ENCODE measurements at places on chromosomes 6 and 20.

DNA sequence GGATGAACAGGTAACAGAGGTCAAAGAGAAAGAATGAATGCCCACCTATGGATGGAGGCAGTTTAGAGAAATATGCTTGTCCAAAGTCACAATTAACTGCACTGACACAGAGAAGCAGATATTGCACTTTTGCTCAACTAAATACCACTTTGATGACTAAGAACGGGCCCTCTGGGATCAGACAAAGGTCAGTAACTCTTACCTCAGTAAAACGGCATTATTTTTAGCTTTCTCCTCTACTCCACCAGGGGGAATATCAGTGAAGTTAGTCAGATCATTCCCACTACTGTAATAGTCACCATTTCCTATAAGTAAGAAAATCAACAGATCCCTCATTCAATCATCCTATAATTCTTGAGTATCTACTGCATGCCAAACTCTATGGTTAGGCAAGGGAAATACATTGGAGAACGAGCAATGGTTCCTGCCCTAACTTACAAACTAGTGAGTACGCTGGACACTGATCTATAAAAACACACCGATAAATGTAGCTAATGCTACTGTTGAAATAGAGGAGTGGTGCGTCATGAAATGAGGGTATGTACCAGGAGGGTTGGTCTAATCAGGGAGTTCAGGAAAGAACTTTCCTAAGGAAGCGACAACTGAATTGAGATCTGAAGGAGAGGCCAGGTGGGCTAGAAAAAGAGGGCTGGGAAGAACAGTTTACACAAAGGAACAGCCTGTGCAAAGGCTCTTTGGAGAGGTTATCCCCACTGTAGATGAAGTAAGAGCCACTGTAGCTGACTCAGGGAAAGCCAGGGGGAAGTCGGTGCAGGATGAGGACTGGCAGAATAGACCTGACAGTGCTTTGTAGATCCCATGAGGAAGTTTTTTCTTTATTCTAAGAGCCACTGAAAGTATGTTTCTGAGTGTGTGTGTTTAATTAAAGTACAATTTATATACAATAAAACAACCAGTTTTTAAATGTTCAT is 9.2 kb downstream of the ECI2 start:
- no peak for DNase-seq

- peak; percentile 14 for DNase-seq
Observed at GRCh38 chr6:4313044-4313686, 177.8 kb upstream of the ECI2 start.

DNA sequence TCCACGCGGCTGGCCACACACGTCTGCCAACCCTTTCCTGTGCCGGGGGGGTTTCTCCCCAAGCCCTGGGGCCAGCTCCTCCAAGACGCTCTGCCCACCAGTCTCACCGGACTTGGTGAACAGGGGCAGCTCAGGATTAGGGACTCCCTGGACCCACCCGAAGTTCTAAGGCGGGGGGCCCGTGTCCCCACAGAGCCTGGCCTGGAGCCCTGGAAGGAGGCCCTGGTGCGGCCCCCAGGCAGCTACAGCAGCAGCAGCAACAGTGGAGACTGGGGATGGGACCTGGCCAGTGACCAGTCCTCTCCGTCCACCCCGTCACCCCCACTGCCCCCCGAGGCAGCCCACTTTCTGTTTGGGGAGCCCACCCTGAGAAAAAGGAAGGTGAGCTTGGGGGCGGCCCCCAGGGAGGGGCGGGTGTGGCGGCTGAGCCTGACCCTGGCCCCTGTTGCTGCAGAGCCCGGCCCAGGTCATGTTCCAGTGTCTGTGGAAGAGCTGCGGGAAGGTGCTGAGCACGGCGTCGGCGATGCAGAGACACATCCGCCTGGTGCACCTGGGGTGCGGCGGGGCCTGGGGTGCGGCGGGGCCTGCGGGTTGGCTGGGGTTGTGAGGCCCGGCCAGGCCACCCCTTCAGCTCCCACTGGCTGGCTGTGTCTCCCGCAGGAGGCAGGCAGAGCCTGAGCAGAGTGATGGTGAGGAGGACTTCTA is 2.3 kb downstream of the SLC2A4RG start:
- DNase-seq = peak; percentile 25

GRCh38 chr6:156617376-156617775 is 159.8 kb upstream of the ARID1B start:
- DNase-seq = no peak

DNA sequence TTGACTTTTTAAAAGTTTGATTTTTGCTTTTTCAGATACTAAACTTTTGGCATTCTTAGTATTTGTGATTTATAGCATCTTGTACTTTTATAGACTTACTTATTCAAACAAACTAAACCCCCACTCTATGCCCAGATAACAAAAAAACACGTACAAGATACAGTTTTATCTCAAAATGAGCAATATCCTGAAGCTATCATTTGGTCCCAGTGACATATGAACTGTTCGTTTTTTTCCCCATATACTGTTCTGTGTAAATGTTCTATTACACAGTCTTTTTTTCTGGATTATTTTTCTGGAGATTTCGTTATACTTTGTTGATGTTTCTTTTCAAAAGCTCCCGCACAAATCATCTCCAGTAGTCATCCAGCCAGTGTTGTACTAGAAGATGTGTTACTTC is 27.3 kb upstream of the SERINC3 start:
- no peak for DNase-seq

- peak; percentile 49 for DNase-seq
Observed at GRCh38 chr20:10611357-10611756, 62.4 kb downstream of the JAG1 start.

DNA sequence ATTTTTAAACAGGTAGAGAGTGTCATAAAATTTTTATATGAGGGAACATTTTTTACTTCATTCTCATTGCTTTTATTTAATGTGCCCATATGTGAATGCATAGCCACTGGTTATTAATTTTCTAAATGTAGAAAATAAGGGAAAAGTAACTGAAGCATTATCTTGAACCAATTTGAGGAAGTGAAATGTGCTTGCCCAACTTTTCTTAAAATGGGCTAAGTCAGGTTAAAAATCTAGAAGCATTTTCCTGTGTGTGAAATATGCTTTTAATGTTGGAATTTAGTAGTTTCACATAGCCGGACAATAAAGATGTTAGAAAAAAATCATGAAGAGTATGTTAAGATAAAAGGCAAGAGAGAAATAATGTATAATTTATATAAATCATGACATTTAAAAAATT is 3.8 kb downstream of the SEC23B start:
- no peak for DNase-seq

DNA sequence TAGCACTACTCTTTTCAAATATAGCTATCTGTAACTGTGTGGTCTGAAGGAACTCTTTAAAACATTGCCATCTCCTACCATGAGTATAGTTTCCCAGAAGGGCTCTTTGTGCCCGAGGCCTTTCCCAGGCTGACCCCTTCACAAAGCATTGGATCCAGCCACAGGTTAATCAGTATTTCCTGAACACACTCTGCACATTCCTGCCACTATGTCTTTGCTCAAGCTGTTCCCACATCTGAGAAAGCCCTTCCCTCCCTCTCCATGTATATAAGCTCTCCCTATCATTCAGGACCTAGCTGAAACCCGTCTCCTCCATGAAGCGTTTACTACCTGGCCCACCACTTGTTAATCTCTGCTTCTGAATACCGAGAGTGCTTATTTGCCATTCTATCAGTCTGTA is 47.8 kb upstream of the PKHD1 start:
- no peak for DNase-seq

GRCh38 chr6:29887819-29888776 is 54.2 kb upstream of the HLA-A start:
- peak; percentile 35 for DNase-seq

- no peak for DNase-seq
Observed at GRCh38 chr20:3042625-3043024, 797 bp upstream of the GNRH2 start.

DNA sequence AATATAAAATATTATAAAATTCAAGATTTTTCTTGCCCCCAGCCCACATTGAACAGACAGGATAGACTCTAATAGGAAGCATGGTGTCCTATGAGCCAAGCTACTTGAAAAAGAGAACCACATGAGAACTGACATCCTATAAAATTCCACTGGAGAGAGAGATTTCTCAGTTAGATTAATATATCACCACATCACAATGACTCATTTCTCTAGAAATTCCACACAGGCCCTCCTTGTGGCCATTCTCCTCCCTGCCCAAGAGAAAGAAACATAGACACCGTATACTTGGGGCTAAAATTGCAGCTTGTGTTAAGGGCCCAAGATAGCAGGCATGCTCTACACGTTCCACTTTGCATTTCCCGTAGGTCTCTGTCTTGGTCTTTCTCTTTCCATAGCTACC is 481.4 kb downstream of the PTPRT start:
- DNase-seq = no peak

- no peak for DNase-seq
Observed at GRCh38 chr6:63527658-63528514, 44.4 kb upstream of the LOC128125822 start.

DNA sequence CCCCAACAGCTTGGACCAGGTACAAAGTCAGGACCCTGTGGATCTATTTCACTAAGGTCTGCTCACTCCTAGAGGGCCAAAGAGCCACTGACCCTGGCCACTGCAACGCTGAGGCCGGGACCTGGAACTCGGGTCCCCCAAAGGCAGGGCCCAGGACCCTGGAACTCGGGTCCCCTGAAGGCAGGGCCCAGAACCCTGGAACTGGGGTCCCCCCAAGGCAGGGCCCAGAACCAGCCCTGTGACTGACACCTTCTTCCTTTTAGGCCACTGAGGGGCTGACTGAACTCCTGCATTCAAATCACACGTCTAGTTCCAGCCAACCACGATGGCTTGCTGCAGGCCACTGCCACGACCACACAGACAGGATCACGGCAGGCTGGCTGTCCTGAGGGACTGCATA is 9.4 kb downstream of the TCFL5 start:
- no peak for DNase-seq

- DNase-seq = no peak
Observed at GRCh38 chr20:25608774-25609173, 15.0 kb downstream of the NANP start.

DNA sequence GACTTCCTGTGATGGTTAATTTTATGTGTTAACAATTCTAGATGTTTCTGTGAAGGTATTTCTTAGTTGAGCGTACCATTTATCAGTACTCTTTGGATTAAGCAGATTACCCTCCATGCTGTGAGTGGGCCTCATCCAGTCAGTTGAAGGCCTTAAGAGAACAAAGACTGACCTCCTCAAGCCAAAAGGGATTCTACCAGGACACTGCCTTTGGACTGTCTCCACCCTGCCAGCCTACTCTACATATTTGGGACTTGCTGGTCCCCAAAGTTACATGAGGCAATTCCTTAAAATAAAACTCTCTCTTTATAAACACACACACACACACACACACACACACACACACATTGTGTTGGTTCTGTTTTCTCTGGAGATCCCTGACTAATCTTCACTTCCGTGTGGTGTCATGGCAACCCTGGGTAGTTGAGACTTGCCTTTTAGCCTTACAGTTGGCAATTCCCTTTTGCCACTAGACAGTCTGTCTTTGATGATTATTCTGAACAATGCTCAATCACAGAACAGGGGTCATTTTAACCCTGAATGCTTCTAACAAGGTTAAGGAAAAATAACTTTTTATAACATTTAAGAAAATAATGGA is 32.2 kb downstream of the MRAP2 start:
- DNase-seq = no peak

- no peak for DNase-seq
Observed at GRCh38 chr6:113489952-113490746, 367.0 kb upstream of the MARCKS start.

- DNase-seq = peak; percentile 88
Observed at GRCh38 chr20:31608251-31608945, 3.3 kb downstream of the ID1 start.

DNA sequence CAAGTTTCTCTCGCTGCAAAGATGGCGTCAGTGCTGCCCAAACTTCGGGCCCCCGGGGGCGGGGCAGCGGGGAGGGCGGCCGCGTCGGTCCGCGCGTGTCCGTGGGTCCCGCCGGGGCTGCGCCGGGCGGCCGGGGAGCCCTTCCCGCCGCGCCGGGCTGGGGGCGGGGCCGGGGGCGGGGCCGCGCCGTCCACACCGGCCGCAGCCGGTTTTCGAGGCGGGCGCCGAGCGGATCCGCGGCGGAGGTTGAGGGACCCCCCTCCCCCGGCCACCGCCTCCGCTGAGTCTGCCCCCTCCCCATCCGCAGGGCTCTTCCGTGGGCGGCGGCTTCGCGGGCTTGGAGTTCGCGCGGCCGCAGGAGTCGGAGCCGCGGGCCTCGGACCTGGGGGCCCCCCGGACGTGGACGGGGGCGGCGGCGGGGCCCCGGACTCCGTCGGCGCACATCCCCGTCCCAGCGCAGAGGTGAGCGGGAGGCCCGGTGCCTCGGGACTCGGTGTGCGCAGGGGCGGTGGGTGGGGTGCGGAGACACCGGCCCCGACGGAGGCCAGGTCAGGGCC is 572 bp downstream of the SLC2A4RG start:
- DNase-seq = peak; percentile 87
